GM13977 (cell line): ENCODE measurements at places on chromosomes 16 and 17.
A peak's percentile ranks its signal among the peaks of the same experiment; 100 is the strongest.

- DNase-seq: no peak
These were observed 613.5 kb upstream of the C16orf82 start for GRCh38 chr16:26453215-26453614.

DNA sequence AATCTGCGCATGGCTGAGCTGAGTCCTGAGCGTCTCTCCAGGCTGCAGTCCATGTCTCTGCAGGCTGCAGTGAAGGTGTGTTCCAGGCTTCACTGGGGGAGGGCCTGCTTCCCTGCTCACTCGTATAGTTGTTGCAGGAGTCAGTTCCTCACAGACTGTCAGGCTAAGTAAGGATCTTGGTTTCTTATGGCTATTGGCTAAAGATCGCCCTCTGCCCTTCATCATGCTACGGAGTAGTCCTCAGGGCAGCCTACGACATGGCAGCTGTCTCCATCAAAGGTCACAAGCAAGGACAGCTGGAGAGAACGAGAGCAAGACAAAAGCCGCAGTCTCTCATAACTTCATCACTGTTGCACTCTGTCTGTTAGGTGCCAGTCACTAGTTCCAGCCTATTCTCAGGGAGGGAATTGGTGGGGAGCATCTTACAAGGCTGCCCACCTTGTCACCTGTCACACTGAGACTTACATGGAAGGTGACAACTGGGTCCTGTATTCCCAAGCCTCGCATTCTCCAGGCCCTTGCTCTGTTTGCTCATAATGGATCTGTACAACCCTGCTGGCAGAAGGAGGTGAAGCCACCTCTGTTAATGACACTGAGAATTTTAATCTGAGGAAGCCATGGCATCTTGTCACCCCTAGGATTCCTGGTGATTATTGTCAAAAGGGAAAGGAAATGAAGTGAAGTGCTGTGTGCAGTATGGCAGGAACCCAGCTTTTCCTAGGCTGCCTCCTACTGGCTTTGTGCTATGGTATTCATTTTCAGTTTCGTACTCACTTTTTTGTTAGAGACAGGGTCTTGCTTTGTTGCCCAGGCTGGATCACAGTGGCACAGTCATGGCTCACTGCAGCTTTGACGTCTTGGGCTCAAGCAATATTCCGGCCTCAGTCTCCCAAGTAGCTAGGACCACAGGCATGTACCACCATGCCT lies 43.4 kb downstream of the MFSD11 start:
- no peak for DNase-seq

DNA sequence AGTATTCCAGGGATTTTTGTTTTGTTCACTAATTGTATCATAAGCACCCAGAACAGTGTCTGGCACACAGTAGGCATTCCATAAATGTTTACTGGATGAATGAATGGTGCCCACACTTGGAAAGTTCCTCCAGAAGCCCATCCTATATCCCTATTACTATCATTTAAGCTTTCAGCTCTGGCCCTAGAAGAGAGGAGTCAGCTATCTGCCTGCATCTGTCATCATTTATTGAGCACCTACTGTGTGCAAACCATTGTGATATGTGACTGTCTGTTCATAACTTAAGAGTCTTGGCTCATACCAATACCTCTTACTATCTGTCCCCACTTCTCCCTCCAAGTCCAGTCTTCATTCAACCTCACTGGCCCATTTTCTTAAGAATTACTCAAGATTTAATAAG lies 20.1 kb upstream of the SP6 start:
- no peak for DNase-seq

- DNase-seq: no peak
These were observed 18.0 kb upstream of the DBNDD1 start for GRCh38 chr16:90037276-90037675.

GRCh38 chr17:82863941-82864712 lies 24.3 kb upstream of the ZNF750 start:
- DNase-seq: peak; percentile 92

DNA sequence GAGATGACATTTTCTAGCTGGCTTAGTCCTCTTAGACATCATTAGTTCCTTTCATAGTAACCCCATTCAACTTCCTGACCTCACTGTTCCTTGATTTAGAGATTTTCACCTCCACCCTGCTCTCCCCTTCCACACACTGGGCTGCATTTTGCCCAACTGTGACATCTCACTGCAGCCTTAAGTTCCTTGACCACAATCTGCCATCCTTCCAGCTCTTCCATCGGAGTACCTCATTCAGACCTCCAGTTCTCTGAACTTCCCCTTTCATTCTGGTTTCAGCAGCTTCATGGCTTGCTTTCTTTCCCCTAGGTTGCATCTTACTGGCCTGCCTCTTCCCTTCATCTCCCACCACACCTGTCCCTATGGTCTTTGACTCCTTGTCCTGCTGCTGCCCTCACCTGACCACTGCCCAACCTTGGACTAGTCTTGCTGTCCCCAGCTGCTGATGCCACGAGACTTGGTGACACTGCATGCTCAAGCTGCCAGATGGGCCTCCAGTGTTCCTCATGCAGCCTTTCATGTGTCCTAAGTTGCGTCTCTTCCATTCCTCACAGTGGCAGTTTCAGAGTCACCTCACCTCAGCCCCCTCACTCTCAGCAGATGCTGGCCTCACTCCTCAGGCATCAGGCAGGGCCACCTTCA lies 40.8 kb downstream of the NUP88 start:
- no peak for DNase-seq

DNA sequence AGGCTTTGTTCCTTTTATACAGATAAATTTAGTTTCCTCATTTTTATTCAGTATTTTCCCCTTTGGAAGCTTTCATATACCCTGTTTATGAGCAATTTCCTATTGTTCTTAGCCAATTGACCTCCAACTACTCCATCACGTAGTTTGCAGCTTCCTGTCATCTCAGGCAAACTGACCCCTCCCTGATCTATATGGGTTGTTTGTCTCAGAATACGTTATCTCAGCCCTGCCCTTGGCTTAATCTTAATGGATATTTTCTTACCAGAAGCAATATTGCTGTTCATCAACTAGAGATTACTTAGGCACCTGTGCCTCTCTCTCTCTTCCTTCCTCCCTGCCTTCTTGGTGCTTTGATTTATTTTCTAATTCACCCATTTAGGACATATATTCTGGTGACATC lies 81.2 kb downstream of the ZNF18 start:
- no peak for DNase-seq

- no peak for DNase-seq
These were observed 28.4 kb upstream of the CBFA2T3 start for GRCh38 chr16:89005201-89006035.

DNA sequence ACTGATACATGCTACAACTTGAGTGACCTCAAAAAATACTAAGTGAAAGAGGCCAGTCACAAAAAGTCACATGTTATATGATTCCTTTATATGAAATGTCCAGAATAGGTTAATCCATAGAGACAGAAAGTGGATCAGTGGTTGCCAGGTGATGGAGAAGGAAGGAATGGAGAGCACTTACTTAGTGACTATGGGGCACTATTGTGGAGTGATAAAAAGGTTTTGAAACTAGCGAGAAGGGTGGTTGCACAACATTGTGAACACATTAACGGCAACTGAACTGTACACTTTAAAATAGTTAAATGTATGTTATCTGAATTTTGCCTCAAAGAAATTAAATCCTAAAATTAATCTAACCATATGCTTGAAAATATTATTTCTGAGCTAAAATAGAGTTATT lies 25.9 kb downstream of the AMFR start:
- DNase-seq: no peak

DNA sequence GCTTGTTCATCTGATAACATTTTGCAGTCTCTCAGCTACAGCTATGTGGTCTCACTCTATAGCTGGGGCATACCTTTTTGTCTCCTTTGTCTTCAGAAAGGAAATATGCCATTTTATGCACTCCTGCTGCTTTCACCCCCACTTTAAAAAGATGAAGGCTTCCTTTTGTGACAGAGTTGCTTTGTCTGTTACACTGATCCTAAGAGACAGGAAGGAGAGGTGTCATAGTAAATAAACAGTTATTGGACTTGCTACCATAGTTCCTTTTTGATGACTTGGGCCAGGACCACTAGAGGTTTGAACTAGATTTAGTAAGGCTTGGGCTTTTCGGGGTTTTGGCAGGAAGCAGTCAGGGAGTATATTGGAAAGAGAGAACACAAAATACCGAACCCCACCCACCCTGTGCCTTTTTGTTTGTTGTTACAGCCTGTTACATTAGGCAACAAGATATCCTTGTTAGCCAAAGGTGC lies 1.8 kb upstream of the METTL9 start:
- no peak for DNase-seq

GRCh38 chr16:58413359-58413758 lies 21.1 kb downstream of the GINS3 start:
- DNase-seq: no peak

GRCh38 chr16:85566561-85567100 lies 46.5 kb upstream of the GSE1 start:
- DNase-seq: no peak

DNA sequence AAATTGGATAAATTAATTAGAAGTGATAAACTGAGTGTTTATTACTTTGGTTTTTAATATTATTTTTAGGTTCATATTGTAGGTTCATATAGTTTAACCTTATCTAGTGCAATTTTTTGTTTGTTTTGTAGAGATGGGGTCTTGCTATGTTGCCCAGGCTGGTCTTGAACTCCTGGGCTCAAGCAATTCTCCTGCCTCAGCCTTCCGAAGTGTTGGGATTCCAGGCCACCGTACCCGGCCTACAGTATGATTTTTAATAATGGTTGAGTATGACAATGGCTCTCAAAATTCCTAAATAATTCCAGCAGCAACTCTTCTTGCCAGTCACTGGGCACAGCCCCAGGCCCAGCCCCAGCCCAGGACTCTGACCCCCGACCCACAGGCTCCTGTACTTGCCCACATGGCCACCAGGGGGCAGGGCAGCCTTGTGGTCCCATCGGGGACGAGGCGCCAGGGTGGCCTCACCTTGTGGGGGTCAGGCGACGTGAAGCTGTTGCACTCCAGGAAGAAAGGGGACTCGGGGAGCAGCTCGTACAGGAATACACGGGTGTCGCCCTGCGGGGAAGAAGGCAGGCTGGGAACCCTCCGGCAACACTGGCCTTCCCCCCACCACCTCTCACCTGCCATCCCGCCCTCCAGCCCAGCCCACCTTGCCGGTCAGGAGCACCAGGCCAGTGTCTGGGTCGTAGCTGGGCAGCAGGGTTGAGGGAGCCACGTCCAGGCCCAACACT lies 7.9 kb upstream of the PAM16 start:
- DNase-seq: peak; percentile 80

- no peak for DNase-seq
These were observed 27.2 kb downstream of the NPLOC4 start for GRCh38 chr17:81609541-81610311.

- no peak for DNase-seq
These were observed 255.8 kb downstream of the CDH11 start for GRCh38 chr16:64866021-64866420.

GRCh38 chr17:56774650-56775049 lies 59.1 kb downstream of the C17orf67 start:
- DNase-seq: no peak

- DNase-seq: no peak
These were observed 22.2 kb downstream of the SOCS1 start for GRCh38 chr16:11233727-11234376.

DNA sequence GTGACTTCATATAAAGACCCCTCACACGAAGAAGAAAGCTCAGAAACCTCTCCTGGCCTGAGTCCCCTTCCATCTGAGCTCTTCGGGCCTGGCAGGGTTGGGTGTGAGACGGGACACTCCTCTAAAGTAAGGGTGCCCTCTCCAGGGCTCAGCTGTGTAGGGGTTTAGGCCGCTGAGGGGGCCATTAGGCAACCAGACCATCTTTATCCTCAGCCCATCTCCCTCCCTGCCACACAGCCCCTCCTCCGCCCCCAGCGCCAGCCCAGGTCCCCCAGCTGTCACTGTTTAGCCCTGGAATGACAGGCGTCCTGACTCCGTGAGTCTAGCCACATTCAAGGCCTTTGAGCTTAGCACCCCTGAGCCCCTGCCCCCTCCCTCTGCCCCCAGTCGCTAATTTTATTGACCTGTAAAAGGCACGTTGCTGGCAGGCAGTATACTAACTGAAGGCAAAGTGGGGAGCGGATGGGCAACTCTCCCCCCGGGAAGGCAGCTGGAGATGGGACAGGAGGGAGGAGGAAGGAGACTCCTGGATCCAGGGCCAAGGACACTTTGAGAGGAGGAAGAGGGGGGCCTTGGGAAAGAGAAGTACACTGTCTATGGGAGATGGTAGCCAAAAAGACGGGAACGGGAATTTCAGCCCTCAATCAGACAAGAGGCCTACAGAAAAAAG lies 592 bp upstream of the ZNF385C start:
- DNase-seq: no peak

DNA sequence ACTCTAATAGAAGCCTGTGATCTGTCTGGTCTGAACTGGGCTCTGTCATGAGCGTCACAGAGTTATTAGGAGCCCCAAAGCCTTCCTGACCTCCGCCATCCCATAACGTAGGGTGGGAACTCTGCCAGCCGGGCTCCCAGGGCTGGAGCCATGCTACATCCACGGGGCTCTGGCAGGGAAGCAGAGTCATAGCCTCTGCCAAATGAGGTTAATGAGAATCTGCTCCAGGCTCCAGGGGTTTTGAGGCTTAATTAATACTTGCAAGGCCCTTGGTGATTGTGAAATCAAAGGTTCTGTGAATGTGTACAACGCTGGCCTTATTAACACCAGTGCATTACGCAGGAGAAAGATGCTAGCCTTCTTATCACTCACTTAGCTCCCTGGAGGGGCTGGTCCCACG lies 42.4 kb upstream of the ZFP90 start:
- no peak for DNase-seq

DNA sequence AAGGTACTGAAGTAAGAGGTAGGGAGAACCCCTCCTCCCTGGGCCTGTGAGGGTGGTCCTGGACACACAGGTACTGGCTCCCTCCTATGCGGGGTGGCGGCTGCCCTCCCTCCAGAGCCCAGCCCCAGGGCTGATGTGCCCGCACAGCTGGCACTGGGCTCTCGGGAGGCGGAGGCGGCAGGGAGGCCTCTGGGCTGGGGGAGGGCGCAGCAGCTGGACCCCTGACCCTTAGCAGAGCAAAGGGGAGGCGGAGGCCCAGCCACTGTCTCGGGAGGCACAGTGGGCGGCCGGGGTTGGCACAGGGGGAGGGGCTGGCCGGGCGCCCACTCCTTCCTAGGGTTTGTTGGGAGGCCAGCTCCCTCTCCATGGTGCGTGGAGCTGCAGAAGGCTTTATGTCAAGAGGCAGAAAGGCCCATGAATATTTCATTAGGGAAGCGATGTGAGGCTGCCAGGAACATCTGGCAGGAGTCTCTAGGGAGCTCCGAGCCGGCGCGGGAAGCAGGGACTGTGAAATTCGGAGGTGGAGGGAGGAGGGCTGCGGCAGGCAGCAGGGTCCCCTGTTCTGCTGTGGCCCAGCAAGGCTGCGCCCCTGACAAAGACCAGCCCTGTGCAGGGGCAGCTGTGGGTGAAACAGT lies 44.1 kb upstream of the ACSF3 start:
- no peak for DNase-seq

- DNase-seq: no peak
These were observed 10.9 kb downstream of the PRKCA start for GRCh38 chr17:66313325-66313724.

DNA sequence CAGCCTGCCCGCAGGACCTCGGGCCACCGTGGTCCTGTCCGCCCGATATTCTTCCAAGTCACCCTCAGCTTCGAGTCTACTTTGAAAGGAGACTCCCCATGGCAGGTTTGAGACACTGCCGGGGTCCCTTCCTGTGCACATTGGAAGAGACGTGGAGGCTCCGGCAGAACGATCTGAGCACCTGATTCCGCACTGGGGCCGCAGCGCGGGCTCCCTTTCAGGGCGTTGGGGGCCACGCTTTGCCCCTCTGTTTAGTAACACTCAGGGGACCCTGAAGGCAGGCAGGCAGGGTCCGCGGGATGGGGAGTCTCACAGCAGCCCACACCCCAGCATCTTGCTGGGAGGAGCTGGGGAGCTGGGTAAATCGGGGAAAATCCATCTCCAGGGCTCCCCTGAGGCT lies 30.6 kb downstream of the SOX8 start:
- no peak for DNase-seq
